ENCODE measurements at places on chromosomes 1 and 21. TPM values are rescaled to one million over a fixed set of nuclear protein-coding genes. Genes with fewer than 3 reads are reported as not detected.
A peak's percentile ranks its signal among the peaks of the same experiment; 100 is the strongest.

The THEMIS2 gene
- 2.4 TPM for polyA plus RNA-seq

- DNase-seq: no peak
These were observed 85.7 kb downstream of the NENF start for GRCh38 chr1:212518188-212519054.

The AQP10 gene
- not detected for polyA plus RNA-seq

DNA sequence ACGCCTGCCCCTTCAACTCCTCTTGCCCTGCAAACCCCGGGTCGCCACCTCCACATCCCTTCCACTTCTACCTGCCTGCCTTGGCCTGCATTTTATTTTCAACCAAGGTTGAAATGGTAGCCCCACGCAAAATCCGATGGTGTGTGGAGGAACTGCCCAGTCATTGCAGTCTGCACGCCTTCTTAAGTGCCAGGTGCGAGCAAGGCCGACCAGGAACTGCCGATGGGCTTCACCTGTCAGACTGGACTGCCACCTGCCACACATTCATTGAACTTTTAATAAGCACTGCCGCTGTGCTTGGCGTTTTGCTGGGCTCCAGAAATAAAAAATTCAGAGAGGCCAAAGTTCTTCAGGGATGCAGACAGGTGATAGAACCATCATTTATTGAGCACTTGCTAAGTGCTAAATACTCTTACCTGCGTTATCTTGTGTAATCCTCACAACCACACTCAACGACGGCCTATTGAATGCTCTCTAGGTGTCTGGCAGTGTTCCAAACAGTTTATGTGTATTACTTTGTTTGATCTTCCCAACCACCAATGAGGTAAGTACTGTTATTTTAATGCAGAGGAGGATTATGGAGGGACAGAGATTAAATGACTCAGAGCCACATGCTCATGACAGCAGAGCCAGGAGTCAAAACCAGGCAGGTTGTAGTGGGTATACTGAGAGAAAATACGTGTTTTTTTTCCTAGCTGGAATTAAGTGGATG lies 36.2 kb downstream of the CACHD1 start:
- no peak for DNase-seq

- DNase-seq: peak; percentile 25
These were observed 262.0 kb downstream of the TNR start for GRCh38 chr1:175481126-175482070.

The C1QTNF12 gene
- 4.2 TPM for polyA plus RNA-seq

- DNase-seq: no peak
These were observed 164.4 kb downstream of the DYRK1A start for GRCh38 chr21:37530901-37531351.

DNA sequence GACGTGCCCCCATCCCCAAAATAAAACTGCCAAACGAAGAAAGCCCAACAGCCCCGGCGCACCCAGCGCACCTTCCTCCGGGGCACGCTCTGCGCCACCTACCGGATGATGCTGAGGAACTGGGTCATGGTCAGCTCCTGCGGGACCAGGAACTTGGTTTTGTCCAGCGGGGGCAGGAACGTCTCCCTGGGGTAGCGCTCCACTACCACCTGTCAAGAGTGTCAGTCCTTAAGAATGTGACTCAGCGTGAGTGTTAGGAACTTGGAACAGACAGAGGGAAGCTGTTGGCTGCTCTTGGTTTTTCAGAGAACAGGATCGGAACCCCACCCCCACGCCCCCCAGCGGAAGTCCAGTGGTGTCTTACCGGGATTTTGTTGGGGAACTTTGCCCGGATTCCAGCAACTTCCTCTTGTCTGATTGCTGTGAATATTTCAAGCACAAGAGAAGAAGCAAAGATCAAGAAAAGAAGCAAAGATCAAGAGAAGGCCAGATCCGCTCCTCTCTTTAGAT lies 431 bp downstream of the MAP1LC3C start:
- DNase-seq: peak; percentile 89

- peak; percentile 25 for DNase-seq
These were observed 2.7 kb downstream of the DPT start for GRCh38 chr1:168726281-168726680.

DNA sequence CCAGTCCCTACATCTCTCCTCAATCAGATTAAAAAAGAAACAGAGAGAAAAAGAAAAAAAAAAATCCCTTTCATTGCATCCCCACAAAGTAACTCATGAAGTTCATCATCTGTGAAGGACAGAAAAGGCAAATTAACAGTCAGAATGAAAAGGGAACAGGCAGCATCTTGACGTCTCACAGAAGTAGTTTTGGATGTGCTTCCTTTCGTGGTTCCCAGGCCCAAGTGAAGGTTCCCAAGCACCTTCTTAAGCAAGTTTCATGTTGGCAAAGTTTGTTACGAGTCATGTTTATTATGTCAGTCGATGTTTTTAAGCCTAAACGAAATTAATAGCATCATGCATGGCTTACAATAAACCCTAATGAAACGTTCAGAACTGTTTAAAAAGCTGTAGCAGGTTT lies 475.2 kb downstream of the SETD4 start:
- no peak for DNase-seq

DNA sequence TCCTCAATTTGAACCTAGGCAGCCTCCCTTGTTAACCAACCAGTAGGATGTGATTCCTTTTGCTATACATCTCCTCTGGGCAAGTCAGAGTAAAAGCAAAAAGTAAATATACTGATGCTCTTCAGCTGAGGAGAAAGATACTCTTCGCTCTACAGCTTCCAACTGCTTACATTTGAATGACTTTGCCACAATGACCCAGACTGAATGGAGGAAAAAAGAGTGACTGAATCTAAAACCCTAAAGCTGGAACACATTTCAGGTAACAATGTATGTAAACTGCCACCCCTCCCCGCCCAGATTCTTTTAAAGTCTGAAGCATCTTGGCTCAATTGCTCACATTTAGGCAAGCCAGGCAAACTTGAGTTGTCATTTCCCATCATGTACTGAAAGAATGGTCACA lies 46.1 kb downstream of the SLC16A1 start:
- DNase-seq: no peak

The RGS18 gene
- polyA plus RNA-seq: not detected

DNA sequence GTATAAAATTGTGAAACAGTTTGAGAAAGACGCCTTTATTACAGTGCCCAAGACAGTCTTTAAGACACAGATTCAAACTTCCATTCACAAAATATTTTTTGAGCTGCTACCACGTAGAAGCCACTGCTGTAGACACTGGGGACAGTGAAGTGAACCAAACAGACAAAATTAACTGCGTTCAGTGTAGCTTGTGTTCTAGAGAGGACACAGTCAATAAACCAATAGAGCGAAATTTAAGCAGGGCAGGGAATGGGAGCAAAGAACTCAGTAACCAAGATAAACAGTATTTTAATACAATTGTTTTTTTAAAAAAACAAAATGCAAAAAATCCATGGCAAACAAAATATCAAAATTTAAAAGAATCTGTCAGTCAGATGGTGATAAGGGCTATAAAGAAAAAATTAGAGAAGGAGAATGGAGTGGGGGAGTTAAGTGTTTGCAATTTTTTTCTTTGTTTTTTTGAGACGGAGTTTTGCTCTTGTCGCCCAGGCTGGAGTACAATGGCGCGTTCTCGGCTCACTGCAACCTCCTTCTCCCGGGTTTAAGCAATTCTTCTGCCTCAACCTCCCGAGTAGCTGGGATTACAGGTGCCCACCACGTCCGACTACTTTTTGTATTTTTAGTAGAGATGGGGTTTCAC lies 719 bp upstream of the PARS2 start:
- DNase-seq: no peak

GRCh38 chr1:2788506-2789163 lies 12.9 kb downstream of the TTC34 start:
- DNase-seq: no peak

- peak; percentile 66 for DNase-seq
These were observed 61.3 kb upstream of the CACYBP start for GRCh38 chr1:174938281-174939007.

- DNase-seq: no peak
These were observed 124.2 kb downstream of the KCNJ6 start for GRCh38 chr21:37792046-37792445.

DNA sequence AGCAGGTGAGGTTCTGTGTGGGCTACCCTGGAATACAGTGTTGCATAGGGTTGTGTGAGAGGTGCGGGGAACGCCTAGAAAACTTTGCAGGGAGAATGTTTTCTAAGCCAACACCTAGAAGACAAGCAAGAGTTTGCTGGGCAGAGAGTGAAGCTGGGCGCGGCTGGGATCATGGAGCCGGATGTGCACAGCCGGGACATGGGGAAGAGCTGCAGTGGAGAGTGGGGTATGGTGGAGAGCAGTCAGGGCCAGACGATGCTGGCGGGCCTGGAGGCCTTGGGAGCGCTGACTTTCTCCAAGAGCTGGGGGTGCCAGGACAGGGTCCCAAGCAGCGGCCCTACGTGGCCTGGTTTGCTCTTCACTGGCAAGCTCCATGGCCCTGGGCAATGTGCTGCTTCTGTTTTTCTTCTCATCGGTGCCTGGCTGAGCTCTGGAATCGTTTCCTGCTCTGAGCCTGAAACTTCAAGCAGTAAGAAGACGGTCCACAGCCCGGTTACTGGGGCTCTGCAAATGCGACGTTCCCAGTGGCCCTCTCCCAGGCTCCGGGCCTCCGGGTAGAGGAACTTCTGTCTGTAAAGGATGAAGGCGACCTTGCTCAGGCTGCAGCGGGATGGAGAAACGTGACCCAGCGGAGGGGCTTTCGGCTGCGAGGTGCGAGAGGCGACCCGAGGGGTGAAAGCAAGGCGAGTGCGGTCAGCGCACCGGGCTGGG lies 51.9 kb upstream of the CD34 start:
- DNase-seq: peak; percentile 72

The PCAT6 gene
- polyA plus RNA-seq: not detected

DNA sequence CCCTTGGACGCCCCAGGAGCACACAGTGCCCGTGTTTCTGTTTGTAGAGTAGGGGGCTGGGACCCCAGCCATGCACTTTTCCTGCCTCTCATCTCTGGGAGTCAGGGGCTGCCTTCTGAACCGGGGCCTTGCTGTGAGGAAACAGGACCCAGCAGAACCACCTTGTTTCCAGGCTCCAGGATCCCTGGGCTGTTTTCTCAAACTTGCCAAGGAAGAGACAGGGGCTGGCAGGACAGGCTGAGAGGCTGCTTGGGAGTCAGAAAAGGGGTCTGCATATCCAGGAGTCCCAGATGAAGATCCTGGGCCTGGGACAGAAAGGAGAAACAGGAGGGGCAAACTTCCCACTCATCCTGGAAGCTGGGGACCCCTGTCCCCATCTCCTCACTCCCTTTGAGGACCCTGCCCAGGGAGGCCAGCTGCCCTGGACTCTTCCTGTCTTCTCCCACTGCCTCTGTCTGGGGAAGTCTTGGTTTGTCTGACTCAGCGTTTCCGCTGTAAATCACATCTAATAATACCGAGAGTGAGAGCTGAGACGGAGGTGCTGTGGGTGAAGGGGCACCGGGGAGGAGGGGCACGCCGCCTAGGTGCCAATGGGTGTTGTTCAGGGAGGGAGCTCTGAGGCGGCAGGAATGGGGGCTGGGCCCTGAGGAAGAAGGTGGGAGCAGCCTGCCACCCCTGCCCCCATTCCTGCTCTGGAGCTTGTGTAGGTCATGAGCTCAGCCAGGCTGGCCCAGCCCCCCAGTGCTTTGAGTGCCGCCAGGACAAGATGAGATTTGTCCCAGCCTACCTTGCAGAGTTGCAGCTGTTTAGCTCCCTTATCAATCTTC lies 16.7 kb downstream of the POU3F1 start:
- DNase-seq: no peak

GRCh38 chr1:44743211-44743610 lies 3.6 kb downstream of the KIF2C start:
- DNase-seq: no peak

DNA sequence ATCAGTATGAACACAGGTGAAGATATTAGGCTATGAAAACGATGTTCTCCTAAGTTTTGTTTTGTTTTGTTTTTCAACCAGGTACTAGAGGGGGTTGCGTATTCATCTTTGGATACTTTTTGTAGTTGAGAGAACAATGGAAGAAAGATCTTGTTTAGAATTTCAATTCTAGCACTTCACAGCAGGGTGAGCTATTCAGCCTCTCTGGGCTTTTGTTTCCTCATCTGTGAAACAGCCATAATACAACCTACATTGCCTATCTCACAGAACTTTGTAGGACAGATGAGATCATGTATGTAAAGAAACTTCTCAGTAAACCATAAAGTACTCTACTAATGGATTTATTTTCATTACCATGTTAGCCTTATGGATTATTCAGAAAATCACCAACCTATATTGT lies 199.5 kb downstream of the GPATCH2 start:
- no peak for DNase-seq

GRCh38 chr1:182584746-182585145 lies 4.3 kb downstream of the RNASEL start:
- DNase-seq: no peak

- no peak for DNase-seq
These were observed 3.5 kb downstream of the SH3BGRL3 start for GRCh38 chr1:26283279-26283853.

DNA sequence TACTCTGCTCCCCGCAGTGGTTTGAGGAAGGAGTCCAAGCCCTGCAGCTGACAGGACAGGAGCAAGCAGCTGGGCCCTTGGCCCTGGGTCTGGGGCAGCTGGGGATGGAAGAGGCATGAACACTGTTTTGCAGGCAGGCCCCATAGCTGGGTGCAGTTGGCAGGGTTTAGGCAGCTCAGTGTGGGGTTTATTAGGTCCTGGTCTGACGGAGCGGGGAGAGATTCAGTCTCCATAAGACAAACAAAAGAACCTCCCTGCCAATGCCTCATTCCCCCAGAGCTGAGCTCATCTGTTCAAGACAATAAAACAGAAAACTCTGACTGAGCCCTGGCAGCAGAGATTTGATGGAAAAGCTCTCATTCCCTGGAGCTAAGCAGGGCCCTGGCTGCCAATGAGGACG lies 37.3 kb downstream of the OLFML2B start:
- DNase-seq: peak; percentile 63

DNA sequence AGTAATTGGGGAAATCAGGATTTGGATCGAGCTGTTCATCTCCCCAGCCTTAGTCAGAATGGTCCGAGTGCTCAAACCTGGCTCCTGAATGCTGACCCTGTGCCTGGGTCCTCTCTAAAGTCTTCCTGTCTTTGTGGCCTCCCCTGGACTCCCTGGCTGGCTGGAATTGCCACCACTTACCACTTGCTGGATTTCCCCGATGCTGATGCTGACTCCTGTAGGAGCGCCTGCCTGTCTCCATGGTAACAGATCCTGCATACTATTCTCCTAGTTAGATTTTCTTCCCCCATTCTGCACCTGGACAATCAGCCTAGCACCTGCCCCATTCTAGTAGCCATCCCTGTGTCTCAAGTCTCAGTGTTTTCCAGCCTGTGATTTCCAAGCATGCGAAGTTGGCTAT lies 382.2 kb upstream of the ESRRG start:
- no peak for DNase-seq

The SPAG17 gene
- 3.7 TPM for polyA plus RNA-seq

DNA sequence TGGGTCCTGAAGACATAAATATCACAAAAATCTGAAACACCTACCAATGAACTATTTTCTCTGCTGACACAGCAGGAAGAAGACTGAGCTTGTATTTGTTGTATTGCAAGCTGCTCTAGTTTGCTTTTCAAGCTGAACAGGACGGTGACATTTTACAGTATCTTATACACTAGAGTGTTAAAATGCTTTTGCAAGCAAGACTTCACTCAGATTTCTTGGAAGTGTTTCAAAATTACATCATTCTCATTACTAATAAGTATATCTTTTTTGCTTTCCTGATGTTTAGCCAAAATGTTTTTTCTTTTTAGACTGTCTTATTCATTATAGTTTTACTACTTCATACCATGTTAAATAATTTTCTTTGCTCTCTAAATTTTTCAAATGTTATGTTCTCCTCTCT lies 427.1 kb upstream of the CXADR start:
- DNase-seq: no peak

- no peak for DNase-seq
These were observed 19.4 kb downstream of the PDE4B start for GRCh38 chr1:65812065-65812464.
